Right lung (tissue), 10 donors: ENCODE measurements at places on chromosomes 13 and 19. TPM values are rescaled to one million over a fixed set of nuclear protein-coding genes. Genes with fewer than 3 reads are reported as not detected.

The CYP2F1 gene
- 0.21 TPM for polyA plus RNA-seq

The AP1M2 gene
- polyA plus RNA-seq, result 34.4 TPM

The CDC37 gene
- polyA plus RNA-seq, result 147 TPM

The TDRD12 gene
- 0.60 TPM for polyA plus RNA-seq

The ADGRE3 gene
- not detected for polyA plus RNA-seq

The CTU1 gene
- polyA plus RNA-seq, result 4.4 TPM

The NOSIP gene
- polyA plus RNA-seq, result 60.3 TPM

The GPR4 gene
- 3.7 TPM for polyA plus RNA-seq

The MEIOSIN gene
- not detected for polyA plus RNA-seq

The CEACAM5 gene
- 0.23 TPM for polyA plus RNA-seq

The ATCAY gene
- 0.13 TPM for polyA plus RNA-seq

The SHFL gene
- polyA plus RNA-seq, result 30.5 TPM

The PSG6 gene
- 0.30 TPM for polyA plus RNA-seq

The VRK3 gene
- 42.5 TPM for polyA plus RNA-seq

The MYBPC2 gene
- 0.08 TPM for polyA plus RNA-seq

The SIAH3 gene
- polyA plus RNA-seq, result 0.15 TPM

The CPAMD8 gene
- polyA plus RNA-seq, result 89.9 TPM

The DPF1 gene
- polyA plus RNA-seq, result 3.9 TPM

The ZNF227 gene
- polyA plus RNA-seq, result 33.0 TPM

The RABAC1 gene
- 115 TPM for polyA plus RNA-seq

The C1QTNF9 gene
- 0.33 TPM for polyA plus RNA-seq

The TGFB1 gene
- 30.2 TPM for polyA plus RNA-seq
